ENCODE measurements at places on chromosomes 2 and 18. TPM values are rescaled to one million over a fixed set of nuclear protein-coding genes. Genes with fewer than 3 reads are reported as not detected.

Gene DYSF
- 0.15 TPM for total RNA-seq

Gene KLHL14
- not detected for total RNA-seq

Gene TMEM18
- total RNA-seq, result 32.7 TPM

Gene ATP6V1B1
- 1.7 TPM for total RNA-seq

Gene DPYSL5
- total RNA-seq, result not detected

Gene CPO
- 0.17 TPM for total RNA-seq

Gene IL36B
- total RNA-seq, result not detected

Gene REEP1
- 0.15 TPM for total RNA-seq

Gene TLK1
- total RNA-seq, result 33.7 TPM

Gene EIF2B4
- total RNA-seq, result 30.4 TPM

Gene GAREM1
- 3.5 TPM for total RNA-seq

Gene FAM237A
- total RNA-seq, result not detected

Gene INPP5D
- total RNA-seq, result 0.15 TPM

Gene SERPINB13
- not detected for total RNA-seq

Gene MAP3K19
- not detected for total RNA-seq

Gene NYAP2
- not detected for total RNA-seq

Gene TXNDC2
- total RNA-seq, result under 0.01 TPM

Gene TMEM247
- total RNA-seq, result not detected
